Stimulated activated CD4-positive, alpha-beta T cell treated with anti-CD3 and anti-CD28 coated beads, Interleukin-12 subunit alpha, Interleukin-12 subunit beta, amount 100 ng/mL, for 48 hours (primary cell): ENCODE measurements at places on chromosomes 4 and X.

DNA sequence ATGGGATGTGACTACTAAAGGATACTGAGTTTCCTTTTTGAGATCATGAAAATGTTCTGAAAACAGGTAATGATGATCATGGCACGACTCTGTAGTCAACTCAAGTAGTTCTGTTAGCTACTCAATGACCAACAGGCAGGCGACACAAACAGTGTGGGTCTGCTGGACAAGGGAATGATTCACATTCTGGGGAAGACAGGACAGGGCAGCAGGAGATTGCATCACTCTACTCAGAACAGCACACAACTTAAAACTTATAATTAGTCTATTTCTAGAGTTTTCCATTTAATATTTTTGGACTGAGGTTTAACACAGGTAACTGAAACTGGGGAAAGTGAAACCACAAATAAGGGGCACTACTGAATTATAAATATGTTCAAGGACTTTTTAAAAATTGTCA is 365.2 kb downstream of the PRDM5 start:
- DNase-seq, result no peak

DNA sequence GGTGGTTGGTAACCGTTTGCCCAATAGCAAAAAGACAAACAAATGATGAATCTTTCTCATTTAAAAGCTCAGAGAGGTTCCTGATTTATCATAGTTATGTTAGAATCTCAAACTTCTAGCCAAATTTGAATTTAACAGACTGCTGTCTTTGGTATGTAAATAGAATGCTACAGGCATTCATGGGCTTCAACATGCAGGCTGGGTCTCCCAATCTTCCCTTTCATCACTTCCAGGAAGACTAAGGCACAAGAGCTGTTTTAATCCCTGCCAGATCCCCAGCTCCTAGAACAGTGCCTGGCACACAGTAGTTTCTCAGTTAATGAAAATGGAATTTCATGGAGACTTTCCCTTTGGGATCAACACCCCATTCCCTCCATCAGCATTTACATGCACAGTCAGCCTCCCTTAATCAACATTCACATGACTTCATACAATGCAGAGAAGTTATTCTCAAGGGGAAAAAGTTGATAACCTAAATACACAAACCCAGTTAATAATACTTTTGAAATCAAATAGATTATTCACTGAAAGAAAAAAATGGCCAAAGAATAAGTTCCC is 107.6 kb upstream of the C1QTNF7 start:
- no peak for DNase-seq

DNA sequence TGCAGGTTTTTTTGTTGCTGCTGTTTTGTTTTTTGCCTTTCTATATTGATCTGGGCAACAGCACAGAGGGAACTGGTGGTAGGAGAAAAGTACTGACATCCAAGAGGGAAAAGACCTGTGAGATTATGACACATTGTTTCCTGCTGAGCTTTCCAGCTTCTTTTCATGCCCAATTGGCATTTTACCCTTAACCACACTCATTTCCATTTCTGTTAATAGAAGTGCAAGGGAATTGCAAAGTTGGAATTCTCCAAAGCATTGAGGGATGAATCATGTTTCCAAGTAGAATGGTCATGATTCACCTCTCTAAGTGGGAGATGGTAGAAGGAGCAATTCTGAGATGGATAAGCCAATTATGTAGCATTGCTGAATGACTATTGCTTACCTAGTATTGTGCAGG is 161.5 kb downstream of the PPARGC1A start:
- no peak for DNase-seq

GRCh38 chr4:77804471-77804870 is 14.7 kb downstream of the CNOT6L start:
- DNase-seq, result no peak

- DNase-seq, result no peak
These were observed 118.4 kb downstream of the CHIC1 start for GRCh38 chrX:73681408-73681807.

DNA sequence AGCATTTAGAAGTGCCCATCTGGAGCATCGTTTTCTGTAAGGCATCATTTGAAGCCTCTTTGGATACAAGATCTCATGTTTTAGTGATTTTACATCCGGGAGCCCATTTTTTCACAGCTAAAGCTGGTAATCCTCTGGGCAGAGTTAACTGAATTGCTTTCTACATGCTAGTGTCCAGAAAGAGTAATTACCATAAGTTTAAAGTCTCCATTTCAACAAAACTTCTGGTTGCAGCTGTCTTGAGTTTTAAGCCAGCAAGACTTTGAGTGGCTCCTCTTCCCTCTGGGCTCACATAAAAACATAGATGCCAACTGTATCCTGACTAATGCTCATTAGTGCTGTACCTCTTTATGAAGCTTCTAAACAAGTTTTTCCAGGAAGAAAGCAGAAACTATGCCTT is 65.4 kb downstream of the GPRIN3 start:
- DNase-seq, result no peak

- no peak for DNase-seq
These were observed 838 bp upstream of the ABCG2 start for GRCh38 chr4:88159229-88159725.

DNA sequence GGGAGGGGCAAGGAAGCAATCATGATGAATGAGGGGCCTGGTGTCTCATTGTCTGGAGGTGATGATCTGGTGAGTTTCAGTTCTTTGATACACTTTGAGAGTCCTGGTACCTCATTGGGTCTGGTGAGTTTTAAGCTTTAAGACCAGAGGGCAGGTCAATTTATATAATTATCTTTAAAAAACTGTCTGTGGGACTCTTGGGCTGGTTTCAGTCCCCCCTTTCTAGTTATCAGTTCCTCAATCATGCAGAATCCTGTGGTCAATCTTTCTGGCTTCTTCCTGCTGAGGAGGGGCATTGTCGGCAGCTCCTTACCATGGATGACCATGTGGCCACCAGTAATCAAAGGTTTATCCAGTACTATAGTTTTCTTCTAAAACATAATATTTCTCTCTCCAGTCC is 789.1 kb downstream of the PCDH18 start:
- DNase-seq, result no peak

DNA sequence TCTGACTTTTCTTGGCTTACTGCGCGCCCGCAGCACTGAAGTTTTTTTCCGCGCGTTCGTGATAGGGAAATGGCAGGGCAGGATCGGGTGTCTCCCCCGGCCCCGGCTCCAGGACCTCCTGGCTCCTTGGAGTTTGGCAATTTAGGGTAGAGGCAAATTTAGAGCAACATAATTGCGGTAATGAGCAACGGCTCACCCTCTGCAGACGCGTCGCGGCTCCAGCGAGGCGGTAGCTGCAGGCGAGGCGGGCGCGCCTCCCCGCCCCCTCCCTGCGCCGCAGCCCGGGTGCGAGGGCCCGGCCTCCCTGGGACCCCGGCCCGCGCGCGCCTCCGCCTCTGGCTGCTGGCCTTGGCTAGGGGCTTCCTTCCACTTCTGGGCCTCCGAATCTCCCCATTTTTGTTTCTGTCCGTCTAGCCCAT is 6.2 kb downstream of the MSX1 start:
- no peak for DNase-seq

DNA sequence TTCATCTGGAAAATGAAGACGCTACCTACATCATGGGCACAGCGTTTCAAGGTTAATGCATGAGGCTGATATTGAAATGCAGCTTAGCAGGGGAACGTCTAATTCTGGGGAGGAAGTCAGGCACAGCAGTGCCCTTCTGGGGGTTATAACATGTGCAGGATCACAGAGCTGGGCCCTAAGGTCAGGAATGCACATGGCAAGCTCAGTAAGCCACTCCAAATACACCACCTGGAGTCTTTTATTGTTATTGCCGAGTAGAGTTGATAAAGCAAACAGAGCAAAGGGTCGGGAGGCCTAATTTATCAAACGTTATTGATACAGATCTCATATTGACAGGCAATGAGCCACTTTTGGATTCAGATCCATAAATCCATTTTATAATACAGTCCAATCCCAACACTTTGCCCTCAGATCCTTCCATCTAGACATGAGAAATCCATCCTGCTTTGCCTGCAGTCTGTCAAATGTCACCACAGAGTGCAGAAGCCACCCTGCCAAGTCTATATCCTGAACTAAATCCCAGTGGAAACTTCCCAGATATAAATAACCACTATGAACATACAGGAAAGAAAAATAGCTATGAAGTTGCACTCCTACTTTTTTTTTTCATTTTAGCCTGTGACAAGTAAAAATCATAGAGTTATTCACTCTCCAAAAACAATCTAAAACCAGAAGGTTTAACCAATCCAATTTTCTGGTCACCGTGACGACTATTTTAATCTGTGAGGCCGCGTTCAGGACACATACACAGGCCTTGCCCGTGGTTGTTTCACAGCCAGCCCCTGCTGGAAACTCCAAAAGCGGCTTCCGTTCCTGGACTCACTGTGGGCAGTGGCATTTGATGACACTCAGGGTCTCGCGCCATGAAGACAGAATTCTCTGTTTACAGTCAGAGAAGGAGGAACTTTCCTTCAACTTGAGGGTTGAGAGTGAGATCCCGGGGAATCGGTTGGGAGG is 335.4 kb downstream of the DHX15 start:
- no peak for DNase-seq

DNA sequence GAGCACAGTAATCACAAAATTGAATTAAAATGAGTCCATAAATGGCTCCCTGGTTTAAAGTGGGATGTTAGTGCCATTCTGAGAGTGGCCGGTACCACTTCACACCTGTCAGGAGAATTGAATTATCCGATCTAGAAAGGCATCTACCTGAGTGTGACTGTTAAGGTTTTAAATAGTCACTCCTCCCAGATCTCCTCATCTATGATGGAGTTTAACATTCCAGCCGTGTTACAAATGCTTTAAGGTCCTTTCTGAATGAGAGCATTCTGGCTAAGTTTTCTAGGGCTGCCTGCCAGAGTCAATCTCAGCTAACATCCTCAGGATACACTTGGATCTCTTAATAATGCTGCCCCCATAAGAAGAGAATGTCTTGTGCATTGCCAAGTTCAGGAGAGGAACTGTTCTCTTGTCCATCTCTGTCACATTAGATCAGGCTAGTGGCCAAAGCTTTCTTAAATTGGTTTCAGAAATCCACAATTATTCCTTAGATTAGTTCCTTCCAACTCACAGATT is 231.1 kb downstream of the SLC39A8 start:
- no peak for DNase-seq

- no peak for DNase-seq
These were observed 56.0 kb upstream of the HAND2 start for GRCh38 chr4:173585876-173586572.

- DNase-seq, result no peak
These were observed 136.4 kb upstream of the NDST4 start for GRCh38 chr4:115249808-115250207.

DNA sequence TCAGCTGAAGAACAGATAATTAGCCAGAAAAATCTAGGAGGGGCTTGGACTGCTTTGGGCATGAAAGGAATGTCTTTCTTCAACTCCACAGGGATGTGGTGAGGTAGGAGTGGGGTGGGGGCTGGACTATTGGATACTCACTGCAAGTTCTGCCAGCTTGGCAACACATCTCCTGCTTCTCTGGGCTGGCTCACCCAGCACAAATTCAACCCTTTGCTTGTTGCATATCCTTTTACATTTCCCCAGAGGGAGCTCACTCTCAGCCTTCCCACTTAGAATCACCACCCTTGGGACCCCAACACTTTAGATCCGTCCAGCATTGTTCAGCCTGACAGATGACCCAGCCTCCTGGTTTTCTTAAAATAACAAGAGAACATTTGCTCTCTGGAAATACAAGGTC is 120.6 kb downstream of the KDR start:
- DNase-seq, result no peak

DNA sequence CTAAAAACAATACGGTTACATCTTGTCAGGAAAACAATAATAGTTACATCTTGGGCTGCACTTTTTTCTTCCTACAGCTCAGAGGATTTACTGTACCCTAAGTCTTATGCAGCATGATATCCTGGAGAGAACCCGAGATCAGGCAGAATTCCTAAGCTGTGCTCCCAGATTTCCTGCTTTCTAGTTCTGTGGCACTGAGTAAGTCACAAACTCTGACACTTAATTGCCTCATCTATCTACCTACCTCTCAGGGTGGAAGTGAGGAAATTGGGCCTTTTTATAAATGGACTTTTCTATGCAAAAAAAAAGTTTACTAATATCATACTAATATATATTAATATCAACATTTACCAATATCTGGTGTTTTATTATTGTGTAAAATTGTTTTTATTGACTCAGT is 438.5 kb downstream of the INPP4B start:
- DNase-seq, result no peak

- DNase-seq, result no peak
These were observed 28.1 kb downstream of the RS1 start for GRCh38 chrX:18643853-18644252.

DNA sequence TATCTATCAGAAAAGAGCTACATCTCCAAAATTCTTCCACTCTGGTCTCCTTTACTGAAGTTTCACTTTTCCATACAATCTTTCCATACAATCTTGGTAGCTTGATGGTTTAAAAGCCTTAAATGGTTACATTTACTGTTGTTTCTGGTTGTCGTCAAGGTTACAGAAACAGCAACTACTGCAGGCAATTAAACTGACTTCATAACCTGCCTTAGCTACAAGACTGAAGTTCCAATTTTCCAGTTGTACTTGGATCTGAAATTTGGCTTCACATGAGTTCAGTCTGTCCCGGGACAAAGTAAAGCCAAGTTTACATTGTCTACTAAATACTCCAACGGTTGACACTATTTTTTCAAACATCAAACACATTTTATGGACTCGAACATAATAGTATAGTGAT is 326.4 kb downstream of the ANKRD50 start:
- no peak for DNase-seq

GRCh38 chr4:185312699-185313098 is 83.0 kb downstream of the LRP2BP start:
- DNase-seq, result no peak

DNA sequence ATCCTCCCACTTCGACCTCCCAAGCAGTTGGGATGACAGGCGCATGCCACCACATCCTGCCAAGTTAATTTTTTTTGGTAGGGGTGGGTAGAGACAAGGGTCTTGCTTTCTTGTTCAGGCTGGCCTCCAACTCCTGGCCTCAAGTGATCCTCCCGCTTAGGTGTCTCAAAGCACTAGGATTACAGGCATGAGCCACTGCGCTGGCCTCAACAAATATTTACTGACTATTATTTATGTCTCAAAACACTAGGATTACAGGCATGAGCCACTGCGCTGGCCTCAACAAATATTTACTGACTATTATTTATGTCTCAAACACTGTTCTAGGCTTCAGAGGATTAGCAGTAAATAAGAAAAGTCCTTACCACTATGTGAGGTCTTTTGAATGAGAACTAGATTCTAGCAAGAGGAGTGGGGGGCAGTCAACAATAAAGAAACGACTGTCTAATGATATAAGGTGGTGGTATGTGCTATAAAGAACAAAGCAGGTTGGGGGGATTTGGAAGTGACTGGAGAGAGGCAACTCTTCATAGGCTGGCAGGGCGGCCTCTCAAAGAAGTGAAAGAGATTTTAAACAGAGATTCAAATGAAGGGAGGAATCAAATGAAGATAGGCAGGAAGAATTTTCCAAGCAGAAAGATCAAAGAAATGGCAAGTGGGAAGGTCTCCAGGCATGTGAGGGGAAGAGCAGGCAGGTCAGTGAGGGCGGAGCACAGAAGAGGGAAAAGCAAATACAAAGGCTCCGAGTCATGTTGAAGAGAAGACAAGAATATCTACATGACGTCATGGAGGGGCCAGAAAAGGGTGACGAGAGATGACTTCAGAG is 12.7 kb upstream of the ACSL1 start:
- no peak for DNase-seq

- no peak for DNase-seq
These were observed 24.3 kb upstream of the TEX13C start for GRCh38 chrX:125295337-125295736.
